ENCODE measurements at places on chromosomes 16 and 17. TPM values are rescaled to one million over a fixed set of nuclear protein-coding genes. Genes with fewer than 3 reads are reported as not detected.
A peak's percentile ranks its signal among the peaks of the same experiment; 100 is the strongest.

GRCh38 chr17:72457712-72458111 lies 336.9 kb downstream of the SOX9 start:
- H3K27me3 ChIP-seq = no peaks in the 10 kb centered on the region
- no peak overlapping the region for H3K27ac ChIP-seq
- H3K4me3 ChIP-seq = no peak overlapping the region

CDK3 gene
- total RNA-seq = 10.2 TPM

KAT7 gene
- 226 TPM for total RNA-seq

- DNase-seq = no peak
- H3K27me3 ChIP-seq = no peaks in the 10 kb centered on the region
- H3K4me1 ChIP-seq = peaks cover 8% of the 10 kb centered on the region
- H3K4me3 ChIP-seq = no peak overlapping the region
- no peak overlapping the region for H3K27ac ChIP-seq
These were observed 140.3 kb upstream of the ERCC4 start for GRCh38 chr16:13779676-13780075.

DNA sequence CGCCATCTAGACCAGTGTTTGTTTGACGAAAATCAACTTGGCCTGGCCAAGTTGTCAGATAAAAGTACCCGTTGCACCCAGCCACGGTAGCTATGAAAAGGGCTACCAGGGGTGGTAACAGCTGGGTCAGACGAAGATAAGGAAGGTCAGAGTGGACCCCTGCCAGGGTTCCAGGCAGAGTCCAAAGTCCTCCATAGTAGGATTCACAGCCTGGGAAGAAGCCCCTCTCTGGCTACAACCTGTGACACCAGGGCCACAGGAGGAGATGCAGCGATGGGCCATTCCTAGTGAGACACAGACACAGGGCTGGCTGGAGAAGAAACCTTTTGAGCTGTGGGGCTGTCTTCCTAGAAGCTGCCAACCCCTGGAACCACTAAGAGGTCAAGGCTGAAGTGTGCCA lies 39.3 kb downstream of the MEAK7 start:
- H3K27me3 ChIP-seq = no peaks in the 10 kb centered on the region
- DNase-seq = no peak
- H3K27ac ChIP-seq = no peak overlapping the region
- H3K4me1 ChIP-seq = no peaks in the 10 kb centered on the region

DNA sequence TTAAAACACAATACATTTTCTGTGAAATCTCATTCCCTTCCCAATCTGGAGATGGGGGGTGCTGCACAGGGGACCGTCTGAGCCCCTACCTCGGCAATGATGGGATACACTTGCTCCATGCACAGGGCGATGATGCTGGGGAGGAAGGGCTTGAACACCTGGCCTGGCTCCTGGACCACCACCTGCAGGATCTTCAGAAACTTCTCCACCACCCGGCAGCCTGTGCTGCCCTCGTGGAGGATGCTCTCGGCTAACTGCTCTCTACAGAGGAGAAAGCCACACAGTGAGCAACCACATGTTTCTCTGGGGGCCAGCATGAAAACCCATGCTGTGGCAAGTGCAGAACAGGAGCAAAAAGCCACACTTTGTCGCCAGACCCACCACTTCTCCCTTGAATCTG lies 42.4 kb upstream of the GSG1L start:
- no peaks in the 10 kb centered on the region for H3K4me1 ChIP-seq
- no peak for DNase-seq
- no peaks in the 10 kb centered on the region for H3K27me3 ChIP-seq
- H3K4me3 ChIP-seq = no peak overlapping the region
- H3K36me3 ChIP-seq = peaks cover 36% of the 10 kb centered on the region

GRCh38 chr16:5041600-5042133 lies 7.9 kb upstream of the NAGPA start:
- H3K36me3 ChIP-seq = no peaks in the 10 kb centered on the region
- no peak overlapping the region for H3K27ac ChIP-seq
- H3K4me3 ChIP-seq = no peak overlapping the region
- H3K4me1 ChIP-seq = peaks cover 12% of the 10 kb centered on the region
- DNase-seq = no peak
- H3K27me3 ChIP-seq = no peaks in the 10 kb centered on the region

- no peak overlapping the region for H3K27ac ChIP-seq
- DNase-seq = peak; percentile 67
- H3K4me3 ChIP-seq = peak overlapping the region; percentile 88
- H3K4me1 ChIP-seq = peaks cover 10% of the 10 kb centered on the region
- no peaks in the 10 kb centered on the region for H3K36me3 ChIP-seq
These were observed 743 bp upstream of the ARMC7 start for GRCh38 chr17:75109046-75109406.

DNA sequence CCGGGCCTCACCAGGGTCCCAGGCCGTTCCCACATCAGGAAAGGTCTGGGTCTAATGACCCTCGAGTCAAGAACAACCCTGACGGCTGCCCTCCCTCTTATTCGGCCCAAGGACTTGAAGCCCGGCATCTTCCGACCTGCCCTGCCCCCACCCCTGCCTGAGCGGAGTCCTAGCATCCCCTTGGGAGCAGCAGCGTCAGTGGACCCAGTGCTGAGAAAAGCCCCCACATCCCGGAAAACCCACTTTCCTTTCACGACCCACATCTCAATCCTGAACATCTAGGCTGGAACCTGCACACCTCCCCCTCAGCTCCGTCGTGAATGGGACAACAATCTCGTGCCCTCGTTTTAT lies 769 bp downstream of the TMEM88 start:
- peaks cover 61% of the 10 kb centered on the region for H3K27me3 ChIP-seq
- peak overlapping the region; percentile 55 for H3K4me3 ChIP-seq
- H3K4me1 ChIP-seq = peaks cover 43% of the 10 kb centered on the region
- no peaks in the 10 kb centered on the region for H3K36me3 ChIP-seq
- DNase-seq = no peak
- H3K27ac ChIP-seq = no peak overlapping the region

DNA sequence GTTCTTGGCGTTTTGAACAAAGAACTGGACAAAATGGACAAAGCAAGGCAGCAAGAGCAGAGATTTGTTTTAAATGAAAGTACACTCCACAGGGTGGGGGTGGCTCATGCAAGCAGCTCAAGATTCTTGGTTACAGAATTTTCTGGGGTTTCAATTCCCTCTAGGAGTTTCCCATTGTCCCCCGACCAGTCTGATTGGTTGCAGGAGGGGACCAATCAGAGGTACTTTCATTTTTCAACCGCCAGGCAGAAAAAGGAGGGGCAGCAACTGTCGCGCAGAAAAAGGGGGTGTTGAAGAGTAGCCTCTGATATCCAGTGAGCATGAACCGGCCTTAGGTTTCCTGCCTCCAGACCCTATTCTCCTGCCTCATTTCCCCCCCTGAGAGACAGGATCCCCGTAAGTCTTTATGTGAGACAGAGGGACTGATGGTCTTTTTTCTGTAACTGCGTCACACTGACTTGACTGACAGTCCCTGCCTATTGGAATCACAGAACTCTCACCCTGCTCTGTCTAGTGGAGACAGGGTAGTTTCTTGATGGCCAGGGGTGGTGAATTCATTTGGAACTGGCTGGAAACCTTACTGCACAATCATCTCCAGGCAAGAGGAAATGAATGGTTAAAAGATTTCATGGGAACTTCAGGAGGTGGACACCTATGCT lies 59.4 kb upstream of the ALOX12 start:
- peak; percentile 59 for DNase-seq
- H3K27ac ChIP-seq = no peak overlapping the region
- no peaks in the 10 kb centered on the region for H3K27me3 ChIP-seq

GRCh38 chr17:44758414-44759085 lies at the start of gene ADAM11:
Gene ADAM11, plus strand, starts transcription at chr17:44758988. Its CDS starts 212 bp downstream, at chr17:44759200.
- H3K27me3 ChIP-seq = peaks cover 52% of the 10 kb centered on the region
- peak within 1 kb of the TSS; percentile 64 for H3K4me3 ChIP-seq
- H3K27ac ChIP-seq = no peak within 1 kb of the TSS
- DNase-seq = peak; percentile 69

EXOC3L1 gene
- total RNA-seq = 1.6 TPM

DNA sequence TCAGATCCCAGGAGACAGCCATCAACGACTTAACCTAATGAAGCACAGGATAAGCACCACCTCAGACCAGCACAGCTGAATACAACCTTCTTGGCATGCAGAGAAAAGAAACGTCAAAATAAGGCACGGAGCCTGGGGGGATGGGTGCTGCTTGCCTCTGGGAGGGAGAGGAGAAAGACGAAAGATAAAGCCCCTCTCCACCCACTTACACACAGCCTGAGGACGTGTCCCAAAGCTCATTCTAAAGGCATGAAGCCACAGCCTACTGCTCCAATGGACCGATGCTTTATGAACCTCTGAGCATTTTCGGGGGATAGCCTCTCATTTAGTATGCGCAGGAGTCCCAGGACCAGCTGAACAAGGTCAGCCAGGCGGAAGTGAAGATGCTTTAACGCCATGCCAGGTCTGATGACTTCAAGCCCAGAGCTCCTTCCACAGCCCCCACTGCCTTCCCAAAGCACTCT lies 31.1 kb downstream of the ST3GAL2 start:
- peak overlapping the region; percentile 36 for H3K4me3 ChIP-seq
- no peaks in the 10 kb centered on the region for H3K36me3 ChIP-seq

GAS7 gene
- total RNA-seq = 7.5 TPM

GRCh38 chr17:39809221-39809620 lies 54.9 kb downstream of the IKZF3 start:
- no peak overlapping the region for H3K27ac ChIP-seq
- no peaks in the 10 kb centered on the region for H3K4me1 ChIP-seq
- no peaks in the 10 kb centered on the region for H3K27me3 ChIP-seq
- no peak overlapping the region for H3K4me3 ChIP-seq

DNA sequence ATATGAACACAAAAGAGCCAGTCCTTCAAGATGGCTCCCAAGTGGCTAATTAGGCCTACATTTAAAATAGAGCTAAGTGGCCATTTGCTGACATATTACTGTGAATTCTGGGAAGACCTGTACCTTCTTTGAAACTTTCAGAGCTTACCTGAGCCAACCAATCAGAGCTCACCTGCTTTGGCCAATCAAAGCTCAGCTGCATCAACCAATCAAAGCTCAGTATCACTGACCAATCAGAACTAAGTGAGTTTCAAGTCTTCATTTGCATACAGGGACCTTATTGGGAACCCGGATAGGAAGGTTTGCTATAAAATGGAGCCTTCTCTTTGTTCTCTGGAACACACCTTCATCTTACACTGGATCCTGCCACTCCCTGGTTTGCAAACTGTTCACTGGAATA lies 63.7 kb downstream of the FOXL1 start:
- no peak for DNase-seq
- no peaks in the 10 kb centered on the region for H3K36me3 ChIP-seq
- no peaks in the 10 kb centered on the region for H3K27me3 ChIP-seq
- H3K27ac ChIP-seq = no peak overlapping the region
- no peaks in the 10 kb centered on the region for H3K4me1 ChIP-seq
- no peak overlapping the region for H3K4me3 ChIP-seq

GRCh38 chr16:28616636-28617035 lies 6.8 kb upstream of the SULT1A1 start:
- DNase-seq = no peak
- peaks cover 11% of the 10 kb centered on the region for H3K4me1 ChIP-seq
- H3K36me3 ChIP-seq = no peaks in the 10 kb centered on the region
- H3K27me3 ChIP-seq = no peaks in the 10 kb centered on the region
- H3K4me3 ChIP-seq = no peak overlapping the region

DNA sequence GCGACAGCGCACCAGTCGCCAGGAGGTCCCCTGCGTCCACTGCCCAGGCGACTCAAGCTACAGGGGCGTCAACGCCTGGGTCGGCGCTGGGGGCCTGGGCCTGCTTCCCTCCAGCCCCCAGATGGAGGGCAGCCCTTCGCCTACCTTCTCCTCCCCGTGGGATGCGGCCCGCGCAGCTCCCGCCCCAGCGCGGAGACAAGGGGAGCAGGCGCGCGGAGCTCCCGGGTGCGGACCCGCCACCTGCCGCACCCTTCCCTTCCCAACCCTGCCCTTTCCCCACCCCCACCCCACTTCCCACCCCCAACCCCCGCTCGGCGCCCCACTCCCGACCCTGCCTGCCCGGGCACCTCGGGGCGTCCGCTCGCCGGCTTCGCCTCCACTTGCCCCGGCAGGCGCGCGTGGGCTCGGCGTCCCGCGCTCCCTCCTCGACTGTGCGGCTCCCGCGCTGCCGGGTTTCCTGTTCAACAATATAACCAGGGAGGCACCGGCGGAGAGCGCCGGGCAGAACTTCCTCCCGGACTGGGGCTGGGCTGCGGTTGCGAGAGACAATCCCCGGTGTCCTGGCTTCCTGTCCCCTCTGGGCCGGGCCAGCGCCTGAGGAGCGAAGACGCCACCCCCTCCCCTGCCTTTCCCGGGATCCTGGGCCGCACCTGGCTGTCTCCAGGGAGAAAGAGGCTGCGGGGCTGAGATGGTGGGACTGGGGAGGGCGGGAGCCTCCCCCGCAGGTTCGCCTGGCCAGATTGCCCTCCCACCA lies at the start of gene ARHGAP27:
Gene ARHGAP27 (minus strand): TSS at position 466 of the 754 bp plus-strand sequence. CDS start 2,591 bp downstream, outside the sequence.
- peaks cover 10% of the 10 kb centered on the region for H3K4me1 ChIP-seq
- H3K27ac ChIP-seq = no peak within 1 kb of the TSS
- peak within 1 kb of the TSS; percentile 84 for H3K4me3 ChIP-seq
- H3K36me3 ChIP-seq = no peaks in the 10 kb centered on the region
- peak; percentile 78 for DNase-seq

DNA sequence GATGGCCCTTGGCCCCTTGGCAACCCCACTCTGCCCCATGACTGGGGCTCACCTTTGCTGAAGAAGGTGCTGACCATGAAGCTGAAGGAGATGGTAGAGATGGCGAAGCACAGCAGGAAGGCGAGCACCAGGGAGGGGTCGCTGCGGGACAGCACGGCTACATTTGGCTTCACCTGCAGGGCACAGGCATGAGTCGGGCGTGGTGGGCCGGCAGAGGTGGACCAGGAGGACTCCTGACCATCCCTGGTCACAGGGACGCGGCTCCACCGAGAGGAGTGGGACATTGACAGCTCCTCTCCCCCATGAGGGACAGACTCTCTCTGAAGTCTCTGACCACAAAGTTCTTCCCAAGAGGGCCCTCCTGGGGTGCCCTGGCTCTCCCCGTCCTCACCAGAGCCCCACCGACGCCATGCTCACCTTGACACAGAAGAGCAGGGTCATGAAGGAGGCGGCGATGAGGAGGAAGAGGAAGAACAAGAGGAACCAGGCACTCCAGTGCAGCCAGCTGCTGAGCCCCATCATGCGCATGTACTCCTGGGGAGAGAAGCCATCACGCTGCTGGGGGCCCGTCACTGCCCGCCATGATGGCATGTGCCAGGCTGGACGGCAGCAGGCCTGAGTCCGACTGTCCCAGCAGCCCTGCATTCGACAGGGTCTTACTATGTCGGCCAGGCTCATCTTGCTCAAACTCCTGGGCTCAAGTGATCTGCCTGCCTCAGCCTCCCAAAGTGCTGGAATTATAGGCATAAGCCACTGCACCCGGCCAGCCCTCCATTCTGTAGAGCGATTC lies 23.1 kb downstream of the ABCA3 start:
- H3K4me3 ChIP-seq = no peak overlapping the region
- no peaks in the 10 kb centered on the region for H3K36me3 ChIP-seq
- no peak overlapping the region for H3K27ac ChIP-seq
- DNase-seq = no peak
- no peaks in the 10 kb centered on the region for H3K27me3 ChIP-seq

Data from GM23338 (cell line).